ENCODE measurements at places on chromosomes 16 and 17.

- DNase-seq = no peak
Observed at GRCh38 chr16:54107583-54108202, 178.9 kb downstream of the IRX3 start.

- no peak for DNase-seq
Observed at GRCh38 chr17:42283241-42284023, 4.9 kb upstream of the STAT5A start.

GRCh38 chr16:53945996-53946395 lies 242.0 kb downstream of the FTO start:
- no peak for DNase-seq

- no peak for DNase-seq
Observed at GRCh38 chr16:88328313-88328980, 54.3 kb upstream of the ZNF469 start.

GRCh38 chr16:19857593-19858339 lies 26.9 kb downstream of the GPRC5B start:
- DNase-seq = no peak

DNA sequence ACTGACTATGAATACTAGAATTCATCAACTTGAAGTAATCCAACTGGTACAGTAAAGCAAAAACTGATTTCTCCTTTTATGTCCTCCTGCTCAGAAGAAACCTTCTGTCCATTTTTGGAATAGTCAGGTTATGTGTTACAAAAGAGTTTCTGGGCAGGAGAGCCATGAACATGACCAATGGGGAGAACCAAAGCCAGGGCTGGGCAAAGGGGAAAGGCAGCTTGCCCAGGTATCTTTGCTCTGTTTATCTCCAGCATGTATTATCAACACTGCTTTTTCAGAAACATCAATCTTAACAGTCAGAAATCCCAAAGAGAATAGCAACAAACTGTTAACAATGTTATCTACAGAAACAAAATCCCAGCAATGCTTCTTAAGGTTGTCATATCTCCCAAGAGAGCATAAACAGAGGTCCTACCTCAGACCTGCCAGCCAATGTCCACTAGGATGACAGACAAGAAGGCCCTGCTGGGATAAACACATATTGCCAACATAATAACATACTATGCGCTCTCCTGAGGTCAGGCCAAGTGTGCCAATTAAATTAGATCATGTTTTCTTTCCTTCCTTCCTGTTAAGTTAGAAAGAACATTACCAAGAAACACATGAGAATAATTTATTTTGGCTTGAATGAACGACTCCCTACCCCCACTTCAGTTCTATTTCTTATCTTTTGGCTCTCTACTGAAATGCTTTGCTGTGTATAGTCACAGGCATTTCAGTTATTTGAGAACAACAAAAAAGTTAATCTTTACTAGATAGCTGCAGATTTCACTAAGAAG lies 28.0 kb downstream of the BLMH start:
- no peak for DNase-seq

DNA sequence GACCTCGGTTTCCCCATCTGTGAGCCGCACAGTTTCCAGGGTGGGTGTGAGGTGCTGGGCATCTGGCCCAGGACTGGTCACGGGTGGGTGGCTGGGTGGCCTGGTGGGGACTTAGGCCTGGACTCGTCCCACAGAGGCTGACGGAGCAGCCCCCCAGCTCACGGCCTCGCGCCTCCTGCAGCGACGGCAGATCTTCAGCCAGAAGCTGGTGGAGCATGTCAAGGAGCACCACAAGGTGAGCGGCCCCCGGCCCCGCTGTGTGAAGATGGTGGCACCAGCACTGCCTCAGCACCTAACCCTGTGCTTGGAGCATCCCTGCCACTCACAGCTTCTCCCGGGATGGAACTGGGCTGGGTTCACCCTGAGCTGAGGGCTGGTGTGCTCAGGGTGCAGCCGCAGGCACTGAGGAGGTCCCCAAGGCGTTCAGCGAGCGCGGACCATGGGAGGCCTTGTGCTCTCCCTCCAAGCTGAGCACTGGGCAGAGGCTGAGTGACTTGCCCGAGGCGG lies 2.4 kb downstream of the CDT1 start:
- no peak for DNase-seq

GRCh38 chr17:34146440-34147043 lies 108.5 kb upstream of the CCL2 start:
- DNase-seq = no peak

- DNase-seq = no peak
Observed at GRCh38 chr16:54160939-54161897, 125.4 kb downstream of the IRX3 start.

DNA sequence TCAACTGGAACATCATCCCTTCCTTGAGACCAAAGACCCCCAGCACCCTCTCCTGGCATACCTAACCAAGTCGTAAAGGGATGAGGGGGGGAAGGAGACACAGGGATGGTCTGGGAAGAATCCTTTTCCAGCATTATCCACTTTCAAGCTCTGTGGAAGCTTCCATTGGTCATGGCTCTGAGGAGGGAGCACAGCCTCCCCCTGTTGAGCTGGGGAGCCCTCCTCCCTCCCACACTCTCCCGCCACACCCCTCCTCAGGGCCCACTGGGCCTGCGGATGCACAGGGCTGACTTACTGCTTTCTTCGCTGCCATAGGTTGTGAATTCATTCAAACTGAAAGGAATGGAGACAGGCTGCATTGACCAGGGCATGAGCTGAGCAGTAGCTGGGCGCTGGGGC lies 12.4 kb downstream of the CSF3 start:
- no peak for DNase-seq

DNA sequence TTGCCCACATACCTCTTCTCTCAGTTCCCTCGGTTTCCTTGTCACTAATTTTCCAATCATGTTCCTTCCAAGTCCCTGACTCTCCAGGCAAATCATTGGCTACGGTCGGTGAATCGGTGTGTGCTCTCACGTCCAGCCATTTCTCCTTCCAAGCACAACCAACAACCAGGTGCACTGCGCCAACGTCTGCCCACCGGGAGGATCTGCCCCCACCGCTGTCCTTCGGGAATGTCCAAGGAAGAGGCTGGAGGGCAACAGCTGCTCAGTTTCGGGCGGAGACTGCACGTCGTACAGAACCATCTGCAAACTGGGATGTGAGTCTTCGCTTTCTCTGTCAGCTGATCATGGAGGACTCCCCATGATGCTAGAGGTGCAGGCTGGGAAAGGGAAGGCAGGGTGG lies 8.4 kb upstream of the NXN start:
- no peak for DNase-seq

DNA sequence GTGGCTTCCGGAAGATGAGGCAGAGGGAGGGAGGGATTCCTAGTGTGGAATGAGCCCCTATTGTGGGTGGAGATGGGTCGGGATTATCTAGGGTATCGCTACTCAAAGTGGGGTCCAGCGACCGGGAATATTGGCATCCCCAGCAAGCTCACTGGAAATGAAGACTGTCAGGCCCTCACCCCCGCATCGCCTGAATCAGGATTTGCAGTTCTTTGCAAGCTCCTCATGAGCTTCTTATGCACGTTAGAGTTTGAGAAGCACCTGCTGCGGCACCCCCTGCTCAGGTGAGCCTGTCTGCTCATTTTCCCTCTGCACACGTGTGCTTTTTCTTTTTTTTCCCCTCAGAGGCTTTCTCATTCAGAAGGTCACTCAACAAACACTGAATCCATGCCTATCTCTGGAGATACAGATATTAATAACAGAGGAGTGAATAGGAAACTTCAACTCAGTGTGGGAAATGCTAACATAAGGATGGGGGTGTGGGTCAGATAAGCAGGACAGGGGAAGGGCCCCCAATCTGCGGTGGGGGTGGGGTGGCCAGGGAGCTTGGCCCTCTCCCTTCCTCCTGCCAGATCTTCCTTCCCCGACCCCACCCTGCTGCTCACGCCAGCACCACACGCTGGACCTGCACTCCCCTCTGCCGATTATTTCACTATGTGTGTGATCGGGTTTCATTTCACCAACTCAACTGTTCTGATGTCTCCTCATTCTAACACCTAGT lies 67.7 kb upstream of the NFAT5 start:
- no peak for DNase-seq

- DNase-seq = no peak
Observed at GRCh38 chr16:85187447-85187846, 75.2 kb upstream of the CIBAR2 start.

GRCh38 chr16:22023505-22023904 lies 15.6 kb downstream of the MOSMO start:
- DNase-seq = no peak

DNA sequence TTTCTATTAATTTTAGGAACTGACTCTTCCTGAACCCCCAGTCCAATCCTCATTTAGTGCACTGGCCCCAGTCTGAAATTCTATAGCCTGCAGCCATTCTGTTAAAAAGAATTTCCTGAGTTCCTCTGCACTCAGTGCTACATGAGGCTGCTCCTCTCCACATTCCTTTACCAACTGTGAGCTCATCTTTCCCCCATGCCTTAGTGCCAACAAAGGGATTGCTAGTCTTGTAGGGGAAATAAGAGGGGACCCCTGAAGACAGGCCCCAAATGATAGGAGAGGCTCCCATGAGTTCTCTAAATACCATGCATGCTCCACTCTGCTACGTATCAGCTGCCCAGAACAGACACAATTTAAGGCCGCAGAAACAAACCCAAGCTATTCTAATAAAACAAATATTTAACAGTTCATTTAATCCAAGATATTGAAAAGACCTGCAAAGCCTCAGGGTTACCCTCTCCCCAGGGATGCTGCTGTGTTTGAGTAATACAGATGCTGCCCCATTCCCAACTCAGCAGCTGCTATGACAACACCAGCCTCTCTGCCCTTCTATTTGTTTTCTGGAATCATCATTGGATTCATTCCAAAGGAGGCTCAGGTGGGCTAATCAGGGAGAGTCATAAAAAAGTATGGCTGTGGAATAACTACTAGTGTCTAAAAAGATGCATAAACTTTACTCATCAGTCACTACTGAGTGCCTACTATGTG lies 228.5 kb downstream of the TOX3 start:
- DNase-seq = no peak

DNA sequence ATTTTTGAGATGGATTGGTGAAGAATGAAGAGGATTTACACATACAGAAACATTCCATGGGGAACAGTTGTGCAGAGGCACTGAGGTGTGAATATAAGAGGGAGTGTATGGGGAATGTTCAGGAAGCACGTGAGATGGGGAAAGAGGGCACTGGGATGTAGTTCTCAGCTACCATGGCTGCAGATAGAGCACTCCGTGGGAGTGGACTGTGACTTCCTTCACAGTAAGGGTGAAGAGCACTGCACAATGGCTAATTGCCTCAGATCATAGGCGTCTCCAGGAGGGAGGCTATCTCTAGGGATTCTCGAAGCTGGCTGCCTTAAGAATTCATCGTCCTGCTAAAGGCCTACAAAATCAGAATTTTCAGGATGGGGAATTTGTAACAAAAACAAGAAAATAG lies 7.0 kb downstream of the YPEL2 start:
- no peak for DNase-seq

DNA sequence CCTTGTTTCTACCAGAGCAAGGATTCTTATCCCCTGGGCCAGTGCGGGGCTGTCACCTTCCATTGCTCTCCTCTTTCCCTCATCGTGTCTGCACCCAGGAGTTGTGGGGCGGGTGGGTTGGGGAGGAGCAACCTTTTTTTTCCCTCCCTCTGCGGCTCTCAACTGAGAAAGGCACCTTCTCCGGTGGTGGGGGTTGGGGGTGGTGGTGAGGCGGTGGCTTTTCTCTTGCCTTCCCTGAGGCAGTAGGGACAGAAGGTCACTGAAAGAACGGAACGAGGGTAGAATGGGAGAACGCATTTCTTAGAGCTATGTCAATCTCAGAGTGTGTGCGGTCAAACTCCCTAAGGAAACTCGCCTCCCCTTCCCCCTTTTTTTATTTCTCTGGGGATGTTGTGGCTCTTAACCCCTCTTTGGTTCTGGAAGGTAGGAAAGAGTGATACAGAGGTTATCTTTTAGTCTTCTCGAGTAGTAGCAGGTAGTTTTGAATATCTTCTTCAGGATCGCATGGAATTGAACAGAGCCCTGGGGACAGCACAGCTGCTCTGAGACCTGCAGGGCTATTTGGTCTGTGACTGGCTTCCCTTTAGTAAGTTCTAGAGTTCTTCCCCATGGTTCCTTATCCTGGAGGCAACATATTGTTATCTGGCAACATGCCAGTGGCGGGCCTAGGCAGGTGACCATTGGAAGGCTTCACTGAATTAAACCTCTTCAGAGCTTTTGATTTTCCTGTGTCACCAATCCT lies 994 bp downstream of the CLTC start:
- DNase-seq = no peak

DNA sequence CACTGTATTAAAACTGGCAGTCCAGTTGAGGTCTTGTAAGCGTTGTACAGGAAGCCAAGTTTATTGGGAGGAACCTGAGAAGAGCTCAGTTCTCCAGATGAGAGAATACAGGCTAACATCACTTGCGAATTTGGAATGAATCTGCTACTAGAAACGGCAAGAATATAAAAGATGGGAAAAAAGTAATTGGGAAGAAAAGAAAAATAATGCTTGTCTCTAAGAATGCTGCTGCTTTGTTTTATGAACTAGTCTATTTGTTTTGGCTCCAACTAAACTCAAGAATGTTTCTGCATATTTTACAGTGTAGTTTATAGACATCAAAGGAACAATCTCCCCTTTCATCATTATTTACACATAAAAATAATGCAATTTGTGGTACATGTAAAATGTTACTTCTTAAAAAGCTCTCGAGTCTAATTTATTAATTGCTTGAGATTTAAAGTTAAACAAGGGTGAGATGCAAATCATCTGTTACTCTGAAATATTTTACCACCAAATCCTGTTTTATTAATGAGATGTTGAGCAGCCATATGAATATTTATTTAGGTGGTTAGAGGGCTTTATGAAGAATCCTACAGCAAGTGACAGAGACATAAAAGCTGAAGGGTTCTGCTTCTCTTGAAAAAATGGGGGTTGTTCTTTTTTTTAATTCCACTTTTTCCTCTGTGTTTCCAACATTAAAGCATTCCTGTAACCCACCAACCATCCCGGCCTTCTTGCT lies 162.1 kb upstream of the AXIN2 start:
- no peak for DNase-seq

GRCh38 chr17:57954397-57955182 lies 622 bp downstream of the CUEDC1 start:
- no peak for DNase-seq

GRCh38 chr17:40341808-40342503 lies 22.6 kb downstream of the GJD3 start:
- DNase-seq = no peak

- DNase-seq = no peak
Observed at GRCh38 chr17:69539781-69540319, 125.4 kb downstream of the MAP2K6 start.

DNA sequence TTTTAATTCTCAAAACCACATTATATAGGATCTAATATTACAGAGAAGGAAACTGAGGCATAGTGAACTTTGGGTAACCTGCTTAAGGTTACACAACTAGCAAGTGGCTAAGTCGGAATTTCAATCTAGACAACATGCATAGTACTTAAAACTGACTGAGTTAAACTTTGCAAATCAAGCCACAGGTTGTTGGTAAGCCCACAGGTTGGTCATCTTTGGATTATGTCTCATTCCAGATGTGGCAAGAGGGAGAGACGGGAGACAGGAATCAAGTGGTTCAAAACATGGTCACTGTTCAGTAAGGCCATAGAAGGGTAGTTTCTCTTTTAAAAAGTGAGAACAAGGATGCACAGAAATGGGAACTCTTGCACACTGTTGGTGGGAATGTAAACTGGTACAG lies 57.1 kb downstream of the MYO1D start:
- DNase-seq = no peak

Measured in brain pericyte (primary cell).